ENCODE measurements at places on chromosomes 2 and 18.

GRCh38 chr18:61749031-61749430 lies 143.8 kb downstream of the RNF152 start:
- no peak overlapping the region for H3K4me3 ChIP-seq
- H3K27ac ChIP-seq, result no peak overlapping the region
- no peak for DNase-seq
- no peaks in the 10 kb centered on the region for H3K4me1 ChIP-seq

DNA sequence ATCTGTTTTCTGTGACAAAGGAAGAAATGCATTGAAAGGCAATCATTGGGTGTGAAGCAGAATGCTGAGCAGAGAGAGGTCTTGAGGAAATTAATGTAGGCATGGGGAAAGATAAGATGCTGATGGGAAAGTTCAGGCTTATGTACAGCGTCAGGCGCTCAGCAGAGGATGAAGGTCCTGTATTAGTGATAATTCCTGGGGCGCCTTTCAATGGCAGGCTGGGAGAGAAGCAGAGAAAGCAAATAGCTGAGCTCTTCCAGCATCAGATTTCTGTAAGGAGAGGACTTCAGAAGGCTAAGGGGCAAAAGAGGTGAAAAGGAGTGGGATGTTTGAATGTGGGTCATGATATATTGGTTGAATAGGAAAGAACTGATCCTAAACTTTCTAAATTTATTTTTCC lies 129.8 kb downstream of the HNMT start:
- no peak overlapping the region for H3K27ac ChIP-seq
- H3K27me3 ChIP-seq, result no peaks in the 10 kb centered on the region
- no peaks in the 10 kb centered on the region for H3K36me3 ChIP-seq
- no peak for DNase-seq

DNA sequence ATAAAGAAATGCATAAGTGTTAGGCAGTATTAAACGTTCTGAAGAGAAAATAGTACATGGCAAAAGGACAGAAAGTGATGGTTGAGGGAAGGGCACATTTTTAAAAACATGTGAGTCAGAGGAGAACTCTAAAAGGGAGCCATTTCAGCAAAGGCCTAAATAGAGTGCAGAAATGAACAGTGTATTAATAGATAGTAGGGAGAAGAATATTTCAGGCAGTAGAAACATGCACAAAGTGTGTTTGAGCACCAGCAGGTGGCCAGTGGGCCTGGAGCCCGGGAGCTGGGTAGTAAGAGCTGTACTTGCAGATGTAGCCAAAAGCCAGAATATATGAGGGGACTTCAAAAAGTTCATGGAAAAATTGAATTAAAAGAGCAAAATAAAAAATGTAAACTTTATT lies 288.1 kb upstream of the FIGN start:
- no peaks in the 10 kb centered on the region for H3K4me1 ChIP-seq
- no peak overlapping the region for H3K4me3 ChIP-seq
- DNase-seq, result no peak
- no peak overlapping the region for H3K27ac ChIP-seq
- H3K27me3 ChIP-seq, result no peaks in the 10 kb centered on the region

- H3K4me1 ChIP-seq, result peaks cover 28% of the 10 kb centered on the region
- no peak overlapping the region for H3K4me3 ChIP-seq
- no peak overlapping the region for H3K27ac ChIP-seq
Observed at GRCh38 chr2:218860950-218861381, 1.4 kb downstream of the WNT6 start.

GRCh38 chr2:26298638-26299393 lies 47.1 kb upstream of the SELENOI start:
- H3K4me1 ChIP-seq, result peaks cover 16% of the 10 kb centered on the region
- H3K36me3 ChIP-seq, result no peaks in the 10 kb centered on the region
- no peak overlapping the region for H3K27ac ChIP-seq
- no peak overlapping the region for H3K4me3 ChIP-seq
- H3K27me3 ChIP-seq, result no peaks in the 10 kb centered on the region
- no peak for DNase-seq

DNA sequence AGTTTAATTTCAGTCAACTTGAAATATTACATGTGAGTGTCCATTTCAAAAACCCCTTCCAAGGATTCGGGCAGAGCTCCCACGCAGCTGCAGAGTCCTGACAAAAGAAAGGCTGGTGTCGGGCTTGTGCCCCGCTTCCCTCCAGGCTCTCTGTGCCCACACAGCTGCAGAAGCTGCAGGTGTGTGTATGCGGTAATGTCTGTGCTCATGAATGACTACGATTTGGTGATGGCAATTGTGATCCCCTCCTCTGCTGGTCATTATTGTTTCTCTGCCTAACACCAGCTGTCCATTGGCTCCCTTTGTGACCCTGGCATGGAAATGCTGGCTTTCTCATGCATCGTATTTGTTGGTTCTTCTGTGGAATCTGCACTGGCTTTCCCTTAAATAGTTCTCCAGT lies 224.8 kb downstream of the NUP35 start:
- no peak overlapping the region for H3K4me3 ChIP-seq
- no peak overlapping the region for H3K27ac ChIP-seq
- H3K27me3 ChIP-seq, result no peaks in the 10 kb centered on the region
- no peak for DNase-seq

DNA sequence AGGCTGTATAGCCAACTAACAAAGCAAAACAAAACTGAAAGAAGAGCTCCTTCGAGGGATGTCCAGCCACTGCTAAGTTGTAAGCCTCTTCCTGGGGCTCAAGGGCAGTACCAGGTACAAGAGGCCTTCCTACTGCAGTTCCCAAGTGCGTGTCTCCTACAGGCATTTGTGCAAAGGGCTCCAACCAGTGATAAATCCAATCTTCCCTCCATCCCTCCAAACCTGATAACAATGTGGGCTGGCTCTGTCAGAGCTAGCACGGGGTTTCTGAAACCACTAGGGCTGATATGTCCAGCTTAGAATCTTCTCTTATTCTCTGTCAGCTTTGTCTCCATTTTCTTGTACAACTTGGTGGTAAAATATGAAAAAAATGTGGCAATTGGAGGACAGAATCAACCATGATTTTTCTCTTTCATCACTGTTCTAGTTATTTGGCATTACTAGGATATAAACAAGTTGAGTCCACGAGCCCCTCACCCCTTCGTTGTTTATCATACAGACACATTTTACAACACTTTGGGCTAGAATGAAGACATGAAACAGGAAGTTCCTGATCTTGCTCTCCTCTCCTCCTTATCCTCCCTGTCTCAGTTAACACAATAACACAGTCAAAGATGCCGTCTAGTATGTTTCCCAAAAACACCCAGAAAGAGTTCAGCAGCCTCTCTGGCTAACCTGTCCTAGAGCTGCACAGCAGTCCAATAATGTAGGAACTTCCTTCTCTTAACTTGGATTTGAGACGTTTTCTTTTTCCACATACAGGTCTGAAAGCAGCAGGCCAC lies 35.4 kb upstream of the WIPF1 start:
- no peaks in the 10 kb centered on the region for H3K27me3 ChIP-seq
- H3K4me1 ChIP-seq, result no peaks in the 10 kb centered on the region
- H3K36me3 ChIP-seq, result no peaks in the 10 kb centered on the region
- no peak overlapping the region for H3K27ac ChIP-seq
- no peak for DNase-seq

DNA sequence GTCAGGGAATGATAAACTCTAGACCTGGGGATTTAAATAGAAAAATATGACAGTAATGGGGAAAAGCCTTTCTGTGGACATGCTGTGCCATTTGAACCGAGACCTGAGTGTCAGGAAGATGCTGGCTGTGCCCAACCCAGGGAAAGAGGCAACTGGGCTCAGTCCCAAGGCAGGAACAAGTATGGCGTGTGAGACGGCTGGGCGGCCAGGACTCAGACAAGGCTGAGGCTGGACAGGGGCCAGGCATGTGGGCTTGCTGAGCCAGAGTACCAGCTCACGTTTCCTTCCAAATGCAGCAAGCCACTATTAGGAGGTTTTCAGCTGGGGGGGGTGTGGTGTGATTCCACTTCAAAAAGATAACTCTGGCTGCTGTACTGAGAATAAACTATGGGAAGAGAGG lies 92.4 kb downstream of the INPP5D start:
- peaks cover 12% of the 10 kb centered on the region for H3K4me1 ChIP-seq
- H3K27ac ChIP-seq, result no peak overlapping the region
- H3K27me3 ChIP-seq, result peaks cover 55% of the 10 kb centered on the region
- no peak for DNase-seq
- no peak overlapping the region for H3K4me3 ChIP-seq
- H3K36me3 ChIP-seq, result no peaks in the 10 kb centered on the region

DNA sequence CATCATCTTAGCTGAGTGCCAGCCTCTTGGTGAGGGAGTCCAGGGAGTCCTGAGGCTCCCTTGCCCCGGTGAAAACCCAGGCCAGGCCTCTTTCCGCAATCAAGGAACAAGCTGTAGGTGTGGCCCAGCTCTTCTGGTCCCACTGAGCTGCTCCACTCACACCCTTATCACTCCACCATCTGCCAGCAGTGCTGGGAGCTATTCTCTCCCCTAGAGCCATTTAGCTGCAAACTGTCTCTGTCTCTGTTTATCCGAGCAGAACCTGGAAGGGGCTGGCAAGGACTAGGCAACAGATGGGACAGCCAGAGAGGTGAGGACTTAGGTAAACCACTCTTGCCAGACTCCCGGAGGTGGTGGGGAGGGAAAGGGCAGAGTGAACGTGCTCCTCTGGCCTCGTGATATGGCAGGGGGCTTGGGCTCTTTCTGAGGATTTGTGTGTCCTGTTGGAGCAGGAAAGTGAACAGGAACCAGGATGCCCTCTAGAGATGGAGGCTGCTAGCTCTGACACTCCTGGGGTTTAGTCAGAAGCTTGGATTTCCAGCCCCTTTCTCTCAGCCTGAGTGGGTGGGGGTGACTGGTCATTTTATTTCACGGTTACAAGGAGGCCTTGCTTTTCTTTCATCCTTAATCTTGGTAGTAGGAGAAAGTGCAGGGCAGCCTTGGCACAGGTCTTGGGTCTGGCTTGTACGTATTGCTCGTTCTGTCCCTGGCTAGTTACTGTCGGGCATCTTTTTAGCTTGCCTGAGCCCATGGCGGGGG lies 19.6 kb downstream of the B3GNT2 start:
- H3K4me1 ChIP-seq, result peaks cover 41% of the 10 kb centered on the region
- no peak overlapping the region for H3K27ac ChIP-seq
- H3K27me3 ChIP-seq, result no peaks in the 10 kb centered on the region
- no peak for DNase-seq
- H3K4me3 ChIP-seq, result no peak overlapping the region

DNA sequence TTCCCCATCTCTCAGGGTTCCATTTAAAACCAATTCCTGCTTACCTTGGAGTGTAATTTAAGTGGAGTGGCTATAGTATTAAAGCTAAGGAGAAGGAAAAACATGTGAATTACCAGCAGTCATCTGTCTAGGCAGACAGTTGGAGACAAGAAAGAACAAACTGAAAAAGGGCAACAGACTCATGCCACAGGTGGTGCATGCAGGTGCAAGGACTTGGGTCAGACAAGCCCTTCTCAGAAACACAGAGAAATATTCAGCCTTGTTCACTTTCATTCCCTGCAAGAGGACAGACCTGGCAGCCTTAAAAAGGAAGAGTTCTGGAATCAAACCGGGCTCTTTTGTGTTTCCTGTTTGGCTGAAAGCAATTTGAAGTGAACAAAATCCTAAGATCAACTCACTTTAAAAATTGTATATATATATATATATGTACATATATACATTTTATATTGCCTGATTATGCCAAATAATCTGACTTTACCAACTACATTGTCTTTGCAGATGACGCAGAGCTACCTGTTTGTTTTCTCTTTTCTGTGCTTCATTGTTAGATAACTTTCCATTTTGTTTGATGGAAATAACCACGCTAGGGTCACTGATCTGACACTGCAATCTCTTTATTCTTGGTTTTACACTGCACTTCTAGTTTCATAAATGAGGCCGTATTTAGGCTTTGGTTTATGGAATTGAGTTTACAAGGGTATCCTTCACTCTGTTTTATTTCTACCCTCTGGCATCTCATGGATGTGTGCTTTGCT lies 35.1 kb upstream of the VPS54 start:
- no peak overlapping the region for H3K4me3 ChIP-seq
- no peak overlapping the region for H3K27ac ChIP-seq
- no peak for DNase-seq
- H3K36me3 ChIP-seq, result no peaks in the 10 kb centered on the region

- DNase-seq, result no peak
- no peak overlapping the region for H3K27ac ChIP-seq
- H3K4me1 ChIP-seq, result no peaks in the 10 kb centered on the region
- H3K36me3 ChIP-seq, result no peaks in the 10 kb centered on the region
- no peak overlapping the region for H3K4me3 ChIP-seq
Observed at GRCh38 chr2:79855264-79856006, 342.6 kb downstream of the CTNNA2 start.

GRCh38 chr2:175605640-175606009 lies 396.4 kb downstream of the LNPK start:
- no peaks in the 10 kb centered on the region for H3K36me3 ChIP-seq
- H3K27ac ChIP-seq, result no peak overlapping the region
- H3K27me3 ChIP-seq, result no peaks in the 10 kb centered on the region
- no peaks in the 10 kb centered on the region for H3K4me1 ChIP-seq
- H3K4me3 ChIP-seq, result no peak overlapping the region

- no peak for DNase-seq
- no peak overlapping the region for H3K4me3 ChIP-seq
- no peaks in the 10 kb centered on the region for H3K27me3 ChIP-seq
- no peak overlapping the region for H3K27ac ChIP-seq
- H3K4me1 ChIP-seq, result no peaks in the 10 kb centered on the region
- no peaks in the 10 kb centered on the region for H3K36me3 ChIP-seq
Observed at GRCh38 chr2:190431907-190432306, 23.8 kb downstream of the MFSD6 start.

- no peaks in the 10 kb centered on the region for H3K36me3 ChIP-seq
- H3K4me1 ChIP-seq, result no peaks in the 10 kb centered on the region
- no peak for DNase-seq
- H3K27me3 ChIP-seq, result peaks cover 47% of the 10 kb centered on the region
- no peak overlapping the region for H3K4me3 ChIP-seq
Observed at GRCh38 chr18:13181765-13182164, 36.8 kb upstream of the LDLRAD4 start.

- peaks cover 10% of the 10 kb centered on the region for H3K4me1 ChIP-seq
- no peak for DNase-seq
- H3K27me3 ChIP-seq, result no peaks in the 10 kb centered on the region
- no peak overlapping the region for H3K27ac ChIP-seq
- no peak overlapping the region for H3K4me3 ChIP-seq
Observed at GRCh38 chr2:220065581-220065980, 438.2 kb downstream of the SLC4A3 start.

- no peaks in the 10 kb centered on the region for H3K27me3 ChIP-seq
- H3K36me3 ChIP-seq, result no peaks in the 10 kb centered on the region
- no peak overlapping the region for H3K4me3 ChIP-seq
Observed at GRCh38 chr18:68441241-68441640, 273.7 kb downstream of the TMX3 start.

Data from Calu3 (cell line).